GM12878 (cell line): ENCODE measurements at places on chromosomes 1 and 21. TPM values are rescaled to one million over a fixed set of nuclear protein-coding genes. Genes with fewer than 3 reads are reported as not detected.

UMODL1 gene
- 0.05 TPM in 1 of 2 replicates, not detected in the other for total RNA-seq

FOXJ3 gene
- total RNA-seq, result 33.6 and 36.8 TPM in 2 replicates

TNFRSF8 gene
- total RNA-seq, result 114 and 115 TPM in 2 replicates

URB1 gene
- 21.2 and 23.2 TPM in 2 replicates for total RNA-seq

GNG4 gene
- 0.11 TPM in 1 of 2 replicates, not detected in the other for total RNA-seq

HP1BP3 gene
- total RNA-seq, result 138 and 149 TPM in 2 replicates

PLEKHN1 gene
- 0.26 and 0.43 TPM in 2 replicates for total RNA-seq

CYP4Z1 gene
- not detected in 2 replicates for total RNA-seq

PADI3 gene
- not detected in 2 replicates for total RNA-seq

TMEM81 gene
- 1.2 and 1.7 TPM in 2 replicates for total RNA-seq

DNA sequence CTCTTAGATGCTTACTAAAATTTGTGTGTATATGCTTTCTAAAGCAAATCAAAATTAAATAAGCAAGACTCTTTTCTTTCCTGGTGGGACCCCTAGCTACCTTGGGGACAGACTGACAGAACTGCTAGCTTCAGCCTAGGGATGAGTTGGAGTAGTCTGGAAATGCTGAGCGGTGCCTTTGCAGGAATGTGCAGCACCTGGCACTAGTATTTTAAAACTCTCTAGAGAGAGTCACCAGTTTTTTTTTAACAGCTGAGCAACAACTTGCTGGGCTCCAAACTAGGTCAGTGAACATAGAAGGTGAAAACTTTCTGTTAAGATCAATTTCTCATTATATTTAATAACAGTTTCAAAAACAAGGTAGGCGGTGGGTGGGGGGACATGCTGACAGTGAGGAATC is 56.8 kb downstream of the NUF2 start:
- DNase-seq, result no peak

- DNase-seq, result no peak
Measured at GRCh38 chr1:228445843-228446650, 29.4 kb upstream of the TRIM17 start.

GRCh38 chr21:14482165-14482564 is 64.0 kb downstream of the SAMSN1 start:
- DNase-seq, result no peak

- DNase-seq, result peak; percentile 4
Measured at GRCh38 chr1:10387677-10388386, 11.0 kb upstream of the PGD start.

DNA sequence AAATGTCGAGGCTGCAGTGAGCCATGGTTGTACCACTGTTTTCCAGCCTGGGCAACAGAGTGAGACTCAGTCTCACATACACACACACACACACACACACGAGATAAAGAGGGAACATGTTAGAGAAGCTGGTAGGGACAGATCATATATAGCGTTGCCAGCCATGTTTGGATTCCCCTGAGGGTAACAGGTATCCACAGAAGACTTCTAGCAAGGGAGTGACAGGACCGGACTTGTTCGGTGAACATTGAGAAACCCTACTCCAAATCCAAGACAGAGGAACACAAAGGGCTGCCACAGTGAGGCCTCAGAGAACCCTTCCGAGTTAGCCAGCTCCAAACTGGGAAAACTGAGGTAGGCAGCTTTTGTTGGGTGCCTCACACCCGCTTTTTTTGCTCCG is 3.7 kb upstream of the SARS1 start:
- DNase-seq, result no peak

- DNase-seq, result no peak
Measured at GRCh38 chr1:150557813-150558212, 8.6 kb downstream of the ADAMTSL4 start.

DNA sequence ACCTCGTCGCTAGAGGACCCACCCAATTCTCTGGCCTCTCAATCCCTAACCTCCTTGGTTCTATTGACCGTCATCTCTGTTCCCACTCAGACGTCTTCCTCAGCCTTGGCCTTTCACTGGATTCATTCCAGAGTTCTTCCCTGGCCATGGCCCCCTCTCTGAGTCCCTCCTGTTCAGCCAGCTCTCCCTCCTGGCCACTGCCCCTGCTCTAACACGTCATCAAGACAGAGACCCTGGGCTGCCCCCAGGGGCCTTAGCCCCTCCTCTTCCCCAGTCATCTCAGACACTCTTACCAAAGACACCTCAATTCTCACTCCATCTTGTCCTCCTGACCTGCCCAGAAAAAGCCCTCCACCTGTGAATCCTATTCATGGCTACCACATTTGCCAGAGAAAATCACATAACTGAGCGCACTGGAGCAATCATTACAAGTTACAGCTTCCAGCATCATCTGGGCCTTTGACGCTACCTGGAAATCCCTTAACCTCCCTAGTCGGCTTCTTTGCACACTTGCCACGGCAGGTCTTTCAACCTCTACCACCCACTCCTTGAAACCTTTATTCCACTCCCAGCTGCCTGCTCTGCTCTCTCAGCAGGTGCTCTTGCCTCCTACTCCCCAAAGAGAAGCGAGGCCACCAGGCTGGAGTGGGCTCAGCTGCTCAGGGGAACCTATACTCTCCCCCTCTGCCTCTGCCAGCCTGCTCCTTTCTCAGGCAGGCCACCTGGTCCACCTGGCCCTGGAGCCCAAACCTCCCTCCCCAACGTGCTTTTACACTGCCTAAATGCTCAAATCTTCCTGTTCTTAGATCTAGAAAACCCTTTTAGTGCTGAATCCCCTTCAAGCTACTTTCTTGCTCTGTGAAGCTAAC is 14.0 kb downstream of the DCST2 start:
- no peak for DNase-seq

GRCh38 chr1:7425771-7426170 is 345.3 kb upstream of the VAMP3 start:
- DNase-seq, result no peak

GRCh38 chr1:67684526-67685066 is 405 bp upstream of the GADD45A start:
- DNase-seq, result no peak

- no peak for DNase-seq
Measured at GRCh38 chr1:110254604-110255391, 44.7 kb downstream of the KCNC4 start.

DNA sequence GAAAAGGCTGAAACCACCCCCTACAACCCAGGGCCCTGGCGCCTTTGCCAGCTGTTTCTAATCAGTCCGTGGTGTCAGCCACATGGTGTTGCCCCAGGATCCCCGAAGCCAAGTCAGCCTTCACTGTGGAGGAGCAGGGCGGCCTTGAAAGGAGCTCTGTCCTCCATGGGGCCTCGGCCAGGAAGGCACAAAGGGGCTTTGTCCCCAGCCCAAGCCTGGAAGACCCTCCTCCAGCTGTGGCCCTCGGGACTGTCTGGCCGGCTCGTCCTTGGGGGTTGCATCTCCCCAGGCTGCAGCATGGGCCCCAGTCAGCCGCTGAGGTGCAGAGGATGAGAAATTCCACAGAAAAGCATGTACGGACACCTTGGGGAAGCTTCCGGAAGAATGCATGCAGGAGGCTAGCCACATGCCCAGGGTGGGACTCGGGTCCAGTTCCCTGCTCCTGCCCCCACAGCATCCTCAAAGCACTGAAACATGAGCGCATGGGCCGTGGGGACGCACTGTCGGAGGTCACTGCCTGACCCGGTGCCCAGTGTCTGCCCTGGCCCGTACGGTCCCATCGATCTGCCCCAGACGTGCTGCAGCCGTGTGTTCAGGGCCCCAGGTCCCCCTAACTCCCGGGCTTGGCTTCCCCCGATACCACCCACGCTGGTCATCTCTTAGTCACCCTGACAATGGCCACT is 38.6 kb upstream of the POFUT2 start:
- DNase-seq, result no peak

GRCh38 chr1:100448366-100448765 is 89.6 kb upstream of the GPR88 start:
- DNase-seq, result no peak

GRCh38 chr1:92784021-92784638 is 778 bp downstream of the EVI5 start:
- peak; percentile 32 for DNase-seq

GRCh38 chr1:92786111-92786901 is 1.4 kb upstream of the EVI5 start:
- DNase-seq, result no peak

- DNase-seq, result no peak
Measured at GRCh38 chr1:206472886-206473285, 2.6 kb downstream of the IKBKE start.

GRCh38 chr1:19979494-19979977 is at the start of gene PLA2G2A:
PLA2G2A (minus strand) TSS chr1:19979618; CDS start chr1:19978773, 845 bp downstream.
- DNase-seq, result no peak

DNA sequence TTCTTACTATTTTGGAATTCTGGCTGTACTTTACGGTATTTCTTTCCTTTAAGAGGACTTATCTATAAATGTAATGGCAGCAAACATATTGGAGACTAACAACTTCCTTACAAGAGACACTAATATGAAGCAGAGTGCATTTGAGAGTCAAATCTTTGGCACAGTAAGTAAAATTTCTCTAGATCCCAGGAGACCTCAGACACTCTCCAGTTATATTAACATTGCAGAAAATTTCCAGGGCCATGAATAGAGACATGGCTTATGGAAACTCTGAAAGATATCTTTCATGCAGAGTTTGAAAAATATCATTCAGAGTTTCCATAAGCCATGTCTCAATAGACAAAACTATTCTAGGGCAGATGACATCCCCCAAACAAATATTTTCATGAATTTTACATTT is 51.2 kb downstream of the IL23R start:
- no peak for DNase-seq

DNA sequence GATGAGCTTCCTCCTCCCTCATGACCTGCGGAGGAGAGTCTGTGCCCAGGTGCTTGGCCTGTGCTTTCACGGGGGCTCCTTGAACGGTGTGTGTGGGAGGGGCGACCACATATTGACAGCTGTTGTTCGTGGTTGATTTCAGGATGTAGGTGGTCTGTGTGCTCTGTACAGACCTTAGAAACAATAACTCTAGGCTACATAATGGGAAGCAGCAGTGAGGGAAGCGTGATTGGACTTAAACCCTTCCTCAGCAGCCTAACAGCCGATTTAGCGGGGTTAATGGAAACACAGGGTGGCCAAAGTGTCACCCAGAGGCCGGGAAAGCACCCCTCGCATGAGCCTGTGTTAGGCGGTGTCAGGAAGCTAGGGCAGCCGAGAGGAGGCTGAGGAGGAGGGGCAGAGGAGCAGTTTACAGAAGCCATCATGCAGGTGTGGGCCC is 56.0 kb downstream of the TBCE start:
- peak; percentile 4 for DNase-seq

GRCh38 chr21:14121719-14122118 is 89.0 kb downstream of the LIPI start:
- no peak for DNase-seq
